HepG2 (cell line): ENCODE measurements at places on chromosomes 5 and 9. TPM values are rescaled to one million over a fixed set of nuclear protein-coding genes. Genes with fewer than 3 reads are reported as not detected.

- DNase-seq: no peak
Measured at GRCh38 chr9:113858282-113858681, 17.8 kb upstream of the ZNF618 start.

DNA sequence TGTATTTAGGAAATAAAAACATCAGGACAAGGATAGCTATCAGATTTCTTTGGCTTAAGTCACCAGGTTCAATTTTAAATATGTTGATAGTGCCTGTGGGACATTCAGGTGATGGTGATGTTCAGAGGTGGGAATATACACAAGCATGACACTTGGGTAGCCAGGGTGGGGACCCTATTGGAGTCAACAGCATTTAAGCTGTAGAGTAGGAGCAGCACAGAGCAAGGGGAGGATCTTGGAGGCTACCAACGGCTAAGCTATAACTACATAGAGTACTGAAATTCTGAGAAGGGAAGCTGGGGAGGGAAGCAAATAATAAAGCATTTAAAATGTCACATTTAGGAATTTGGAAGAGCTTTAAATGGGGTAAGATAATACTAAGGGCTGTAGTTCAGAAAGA is 177.7 kb downstream of the CPLANE1 start:
- DNase-seq: no peak

Gene COL23A1
- not detected in 2 replicates for total RNA-seq

Gene OMD
- not detected in 2 replicates for total RNA-seq

Gene PRDM9
- total RNA-seq: not detected in 2 replicates
